NCI-H1105 treated with DMSO at 0.1 percent for 48 hours (cell line): ENCODE measurements at places on chromosomes 4 and X.

- no peak for DNase-seq
These were observed 14.6 kb downstream of the CLCN3 start for GRCh38 chr4:169634975-169635374.

GRCh38 chrX:114889481-114889880 is 127.9 kb downstream of the IL13RA2 start:
- no peak for DNase-seq

GRCh38 chrX:127457161-127457560 is 595.0 kb downstream of the ACTRT1 start:
- DNase-seq, result no peak

- DNase-seq, result no peak
These were observed 74.6 kb upstream of the GRXCR1 start for GRCh38 chr4:42817913-42818312.

GRCh38 chr4:84856468-84857049 is 109.9 kb downstream of the WDFY3 start:
- no peak for DNase-seq

DNA sequence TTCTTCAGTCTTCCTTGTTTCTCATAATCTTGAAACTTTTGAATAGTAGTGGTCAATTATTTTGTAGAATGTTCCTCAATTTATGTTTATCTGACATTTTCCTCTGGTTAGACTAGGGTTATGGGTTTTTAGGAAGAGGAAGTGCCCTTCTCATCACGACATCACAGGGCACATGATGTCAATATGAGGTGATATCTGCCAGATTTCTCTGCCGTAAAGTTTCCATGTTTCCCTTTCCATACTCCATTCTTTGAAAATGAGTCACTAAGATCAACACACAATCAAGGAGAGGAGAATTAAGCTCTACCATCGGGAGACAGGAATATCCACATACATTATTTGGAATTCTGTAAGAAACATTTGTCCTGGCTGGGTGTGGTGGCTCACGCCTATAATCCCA is 28.4 kb downstream of the RP2 start:
- no peak for DNase-seq

- DNase-seq, result peak; percentile 27
These were observed 97.3 kb upstream of the DCLK2 start for GRCh38 chr4:149980941-149981340.

GRCh38 chr4:612052-612748 is 13.2 kb upstream of the PDE6B start:
- DNase-seq, result no peak

DNA sequence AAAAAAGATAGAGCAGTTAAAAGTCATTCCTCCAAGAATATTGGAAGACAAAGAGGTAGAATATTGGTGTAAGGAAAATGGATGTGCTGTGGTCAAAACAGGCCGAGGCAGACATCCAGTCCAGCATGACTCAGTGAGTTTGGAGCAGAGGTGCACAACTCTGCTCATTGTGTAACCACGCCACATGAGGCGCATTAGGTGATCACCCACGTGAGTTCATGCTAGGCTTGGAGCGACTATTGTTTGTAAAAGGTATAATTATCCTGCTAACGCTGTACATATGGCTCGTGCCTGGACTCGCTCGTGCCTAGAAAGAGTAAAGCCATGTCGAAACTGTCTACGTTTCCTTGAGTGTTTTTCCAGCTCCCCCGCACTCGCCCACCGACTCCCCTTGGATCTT is 23.9 kb downstream of the C4orf54 start:
- peak; percentile 69 for DNase-seq

- DNase-seq, result no peak
These were observed 1638.1 kb upstream of the PABPC4L start for GRCh38 chr4:135839712-135840111.

GRCh38 chr4:7828011-7828720 is 111.5 kb downstream of the AFAP1 start:
- no peak for DNase-seq

GRCh38 chr4:84218031-84218430 is 281.1 kb downstream of the NKX6-1 start:
- DNase-seq, result no peak

DNA sequence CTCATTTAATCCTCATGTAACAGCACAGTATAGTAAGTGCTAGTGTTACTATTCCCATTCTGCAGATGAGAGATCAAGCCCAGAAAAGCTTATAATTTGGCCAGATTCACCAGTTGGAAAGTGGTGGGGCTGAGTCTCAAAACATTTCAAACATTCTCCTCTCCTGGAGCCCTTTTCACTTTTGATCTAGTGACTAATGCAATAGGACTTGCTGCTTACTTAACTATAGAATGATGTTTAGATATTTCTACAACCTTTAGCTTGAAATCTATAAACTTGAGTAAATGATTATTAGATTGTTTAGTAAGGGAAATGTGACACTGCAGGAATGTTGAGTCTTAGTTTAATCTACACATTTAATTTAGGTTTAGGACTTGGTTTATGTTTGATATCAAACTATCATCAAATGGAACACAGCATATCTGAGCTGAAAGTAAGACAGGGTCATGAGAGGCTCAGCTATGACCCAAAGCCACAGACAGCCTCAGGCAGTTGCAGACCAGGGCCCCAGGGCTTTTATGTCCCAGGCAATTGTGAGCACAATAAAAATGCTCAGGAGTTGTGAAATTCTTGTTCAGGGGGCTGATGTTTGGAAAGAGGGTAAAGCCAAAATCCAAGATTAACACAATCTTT is 199.5 kb upstream of the HS3ST1 start:
- no peak for DNase-seq

- DNase-seq, result no peak
These were observed 10.4 kb upstream of the ABLIM2 start for GRCh38 chr4:8168832-8169598.

- DNase-seq, result no peak
These were observed 285.9 kb downstream of the ARHGAP10 start for GRCh38 chr4:148017801-148018200.

GRCh38 chr4:128844931-128845330 is 35.4 kb downstream of the JADE1 start:
- DNase-seq, result no peak

DNA sequence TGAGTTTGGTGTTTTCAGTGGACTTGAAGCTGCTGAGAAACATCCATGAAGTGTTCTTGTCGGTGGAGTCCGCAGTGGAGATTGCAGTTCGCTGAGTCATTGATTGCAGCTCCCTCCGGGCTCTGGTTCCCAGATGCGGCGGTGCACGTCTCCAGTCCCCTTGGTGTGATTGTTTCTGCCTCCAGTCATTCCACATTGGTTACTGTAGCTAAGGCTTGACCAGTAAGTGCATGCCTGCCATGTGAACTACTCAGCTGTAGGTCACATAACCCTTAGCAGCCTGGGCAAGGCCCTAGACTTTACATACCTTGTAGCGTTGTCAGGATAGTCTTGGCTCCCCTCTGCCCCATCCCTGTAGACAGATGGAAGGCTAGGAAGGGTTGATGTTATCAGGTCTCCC is 53.8 kb upstream of the CLCN4 start:
- DNase-seq, result no peak

GRCh38 chr4:82423245-82424054 is 6.8 kb downstream of the HNRNPDL start:
- DNase-seq, result no peak

DNA sequence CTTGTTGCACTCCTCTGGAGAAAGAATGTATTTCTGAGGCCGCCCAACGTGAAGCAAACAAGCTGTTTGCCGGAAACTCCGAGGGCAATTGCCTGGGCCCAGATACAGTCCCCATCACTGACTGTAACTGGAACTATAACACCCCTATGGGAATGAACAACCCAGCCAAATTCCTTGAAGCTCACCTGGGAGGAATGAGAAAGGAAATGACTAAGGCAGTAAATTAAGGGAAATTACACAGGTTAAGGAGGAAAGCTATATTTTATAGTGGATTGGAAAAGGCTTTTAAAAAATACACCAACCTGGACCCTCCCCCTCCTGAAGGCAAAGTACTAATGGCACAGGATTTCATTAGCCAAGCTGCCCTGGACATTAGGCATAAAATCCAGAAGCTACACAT is 11.7 kb upstream of the HERC5 start:
- no peak for DNase-seq

- no peak for DNase-seq
These were observed 12.1 kb downstream of the PPARGC1A start for GRCh38 chr4:23877758-23878229.

DNA sequence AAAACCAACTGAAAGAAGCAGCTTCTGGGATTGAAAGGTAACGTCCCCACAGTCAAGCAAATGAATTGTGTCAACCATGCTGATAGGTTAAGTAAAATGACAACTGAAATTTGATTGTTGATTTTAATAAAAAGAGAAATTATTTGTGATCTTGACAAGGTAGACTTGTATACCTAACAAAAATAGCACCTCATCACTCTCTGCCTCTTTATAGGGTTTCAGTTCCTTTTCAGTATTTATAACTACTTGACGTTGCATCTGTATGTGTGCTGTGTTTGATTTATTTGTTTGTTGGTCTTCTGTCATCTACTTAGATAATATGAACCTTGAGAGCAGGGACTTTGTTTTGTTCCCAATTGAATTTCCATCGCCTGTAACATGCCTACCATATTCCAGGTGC is 7.9 kb upstream of the PPP3CA start:
- DNase-seq, result no peak

DNA sequence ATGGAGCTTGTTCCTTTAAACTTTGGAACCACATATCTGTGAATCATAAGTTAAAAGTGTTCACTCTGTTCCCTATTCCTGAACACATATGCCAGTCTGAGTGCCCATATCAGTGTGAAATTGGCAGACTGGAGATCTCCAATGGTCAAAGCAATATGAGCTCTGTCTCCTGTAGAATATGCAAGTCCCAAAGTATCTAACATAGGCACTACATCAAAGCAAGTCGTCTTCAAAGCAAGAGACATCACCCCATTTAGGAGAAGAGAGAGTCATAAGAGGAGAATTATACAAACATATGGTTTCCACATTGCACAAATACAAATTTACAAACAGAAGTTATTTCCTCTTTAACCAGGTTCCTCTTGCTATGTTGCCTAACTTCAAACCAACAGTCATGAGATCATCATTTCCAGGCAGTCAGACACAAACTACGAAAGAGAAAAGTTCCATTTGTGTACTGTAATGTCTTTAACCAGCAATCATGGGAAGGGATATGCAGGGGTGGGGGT is 9.9 kb upstream of the GK start:
- DNase-seq, result no peak

GRCh38 chr4:57182132-57182874 is 72.1 kb upstream of the IGFBP7 start:
- no peak for DNase-seq

DNA sequence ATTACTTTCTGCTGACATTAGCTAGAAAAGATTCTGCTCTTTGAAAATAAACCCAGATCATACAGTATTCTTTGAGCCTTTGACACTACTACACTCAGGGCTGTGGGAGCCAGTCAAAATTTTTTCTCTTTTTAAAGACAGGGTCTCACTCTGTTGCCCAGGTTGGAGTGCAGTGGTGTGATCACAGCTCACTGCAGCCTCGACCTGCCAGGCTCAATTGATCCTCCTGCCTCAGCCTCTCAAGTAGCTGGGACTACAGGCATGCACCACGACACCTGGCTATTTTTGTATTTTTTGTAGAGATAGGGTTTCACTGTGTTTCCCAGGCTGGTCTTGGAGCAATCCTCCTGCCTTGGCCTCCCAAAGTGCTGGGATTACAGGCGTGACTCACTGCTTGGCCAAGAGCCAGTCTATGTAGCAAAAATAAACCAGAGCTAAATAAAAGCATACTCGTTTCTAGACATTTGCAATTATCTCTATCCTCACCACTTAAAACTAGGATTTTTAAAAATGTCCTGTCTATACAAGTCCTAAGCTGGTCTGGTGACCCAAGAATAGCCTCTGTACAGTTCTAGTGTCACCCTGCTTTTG is 43.2 kb downstream of the AKAP4 start:
- DNase-seq, result no peak

GRCh38 chr4:3771164-3771809 is 5.1 kb downstream of the ADRA2C start:
- no peak for DNase-seq

DNA sequence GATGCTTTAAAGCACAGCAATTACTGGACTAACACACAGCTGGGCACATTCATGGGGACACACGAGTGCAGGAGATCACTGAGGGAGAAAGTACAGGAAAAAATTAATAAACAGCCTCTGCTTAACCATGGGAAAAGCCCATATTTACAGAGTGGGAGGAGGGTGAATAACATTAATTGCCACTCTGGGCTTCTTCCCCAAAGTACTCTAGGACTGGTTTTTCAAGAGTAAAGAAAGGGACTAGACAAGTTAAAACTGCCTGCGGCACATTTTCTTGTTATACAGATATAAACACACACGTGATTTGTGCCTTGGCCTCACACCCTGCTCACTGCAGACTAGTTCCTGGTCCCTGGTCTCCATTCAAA is 179.7 kb upstream of the TET2 start:
- DNase-seq, result peak; percentile 20

DNA sequence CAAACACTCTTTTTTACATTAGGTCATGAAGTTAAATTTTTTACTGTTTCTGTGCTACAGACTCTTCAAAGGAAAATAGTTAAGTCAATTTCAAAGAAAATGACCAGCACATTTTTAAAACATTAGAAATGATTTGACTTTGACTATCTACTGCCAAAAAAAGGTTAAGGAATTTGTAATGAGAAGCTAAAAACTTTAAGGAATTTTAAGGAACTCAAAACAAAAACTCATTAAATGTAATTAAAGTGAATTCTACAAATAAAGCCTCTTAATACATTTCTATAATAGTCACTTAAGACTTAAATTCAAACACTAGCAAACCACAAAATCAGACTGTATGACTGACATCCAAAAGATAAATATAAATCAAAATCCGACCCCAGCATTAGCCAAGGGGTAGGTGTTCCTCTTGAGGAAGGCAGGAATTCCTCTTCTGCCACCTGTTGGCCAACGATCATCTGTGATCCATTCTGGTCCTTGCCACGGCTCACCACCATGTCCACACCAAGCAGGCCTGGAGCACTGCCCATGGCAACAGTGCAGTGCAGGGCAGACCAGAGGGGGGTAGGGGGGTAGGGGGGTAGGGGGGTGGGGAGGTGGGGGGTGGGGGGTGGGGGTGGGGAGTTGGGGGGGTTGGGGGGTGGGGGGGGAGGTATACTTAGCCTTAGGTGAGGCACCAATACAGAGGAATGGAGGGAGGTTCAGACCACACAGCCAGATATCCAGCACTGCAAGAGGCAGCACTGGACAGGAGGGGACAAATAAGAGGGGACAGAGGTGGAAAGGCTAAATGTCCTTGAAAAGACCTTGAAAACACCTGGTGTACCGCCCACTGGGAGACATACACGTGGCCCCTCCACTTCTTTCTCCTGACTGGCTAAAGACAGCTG is 287.4 kb downstream of the CHIC1 start:
- no peak for DNase-seq

DNA sequence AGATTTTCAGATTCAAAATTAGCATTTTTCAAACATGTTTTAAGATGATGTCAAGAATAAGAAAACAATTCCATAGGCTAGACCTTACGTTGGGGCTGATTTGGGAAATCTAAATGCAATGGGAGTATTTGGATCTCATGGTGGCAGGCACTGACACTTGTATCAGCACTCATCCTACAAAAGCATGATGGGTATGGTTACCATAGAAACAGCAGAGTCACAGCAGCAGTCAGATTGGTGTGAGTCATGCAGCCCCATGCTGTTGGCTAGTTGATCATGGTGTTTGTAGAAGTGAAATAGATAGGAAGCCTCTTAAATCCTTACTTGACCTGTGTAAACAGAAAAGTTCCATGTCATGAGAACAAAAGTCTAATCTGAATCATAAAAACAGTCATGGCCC is 1637.3 kb upstream of the PABPC4L start:
- DNase-seq, result no peak
